ENCODE measurements at places on chromosomes 3 and 15. TPM values are rescaled to one million over a fixed set of nuclear protein-coding genes. Genes with fewer than 3 reads are reported as not detected.

The PRRT3 gene
- 10.2 TPM for total RNA-seq

The ZCWPW2 gene
- 0.64 TPM for total RNA-seq

The CDCP1 gene
- total RNA-seq = 0.36 TPM

The FBXL22 gene
- 1.5 TPM for total RNA-seq

The ZKSCAN7 gene
- 2.7 TPM for total RNA-seq

The TPRG1 gene
- total RNA-seq = 8.2 TPM

DNA sequence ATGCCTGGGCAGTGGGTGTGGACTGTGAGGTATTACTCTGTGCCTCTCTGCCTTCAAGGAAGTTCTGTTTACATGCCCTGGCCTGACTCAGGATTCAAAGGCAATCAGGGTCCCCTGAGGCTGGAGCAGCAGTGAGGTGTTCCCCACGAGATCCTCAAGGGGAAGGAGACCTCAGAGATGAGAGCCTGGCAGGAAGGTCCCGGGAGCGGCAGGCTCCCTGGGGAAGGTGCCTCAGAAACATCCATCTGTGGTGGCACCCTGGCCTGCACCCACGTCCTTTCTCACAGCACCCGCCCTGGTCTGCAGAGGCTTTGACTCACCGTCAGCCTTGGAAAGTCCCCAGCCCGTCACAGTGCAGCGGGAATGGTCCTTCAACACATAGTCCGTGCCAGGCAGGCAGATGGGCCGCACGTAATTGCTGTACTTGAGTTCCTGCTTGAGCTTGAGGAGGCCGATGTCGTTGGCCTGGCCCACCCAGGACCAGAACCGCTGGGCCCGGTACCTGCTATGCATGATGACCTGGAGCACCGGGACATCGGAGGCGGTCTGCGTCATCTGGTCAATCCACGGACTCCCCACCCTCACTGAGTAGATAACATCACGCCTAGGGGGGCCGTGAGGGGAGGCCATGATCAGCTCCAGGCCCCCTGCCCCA, 3.6 kb downstream of the PRSS50 start:
- H3K27me3 ChIP-seq = peaks cover 16% of the 10 kb centered on the region

GRCh38 chr3:23739536-23739935, 66.2 kb upstream of the UBE2E1 start:
- H3K4me1 ChIP-seq = no peaks in the 10 kb centered on the region
- H3K36me3 ChIP-seq = no peaks in the 10 kb centered on the region
- no peak overlapping the region for H3K27ac ChIP-seq
- no peak for DNase-seq
- H3K4me3 ChIP-seq = no peak overlapping the region

- H3K27ac ChIP-seq = no peak overlapping the region
- no peak overlapping the region for H3K4me3 ChIP-seq
- H3K36me3 ChIP-seq = no peaks in the 10 kb centered on the region
These were observed 61.7 kb downstream of the FMN1 start for GRCh38 chr15:33132722-33133345.

- H3K4me1 ChIP-seq = no peaks in the 10 kb centered on the region
- no peaks in the 10 kb centered on the region for H3K27me3 ChIP-seq
- no peaks in the 10 kb centered on the region for H3K36me3 ChIP-seq
- H3K4me3 ChIP-seq = no peak overlapping the region
- no peak for DNase-seq
- H3K27ac ChIP-seq = no peak overlapping the region
These were observed 252.9 kb upstream of the SOX2 start for GRCh38 chr3:181458857-181459256.

- no peaks in the 10 kb centered on the region for H3K4me1 ChIP-seq
- no peaks in the 10 kb centered on the region for H3K36me3 ChIP-seq
- no peak for DNase-seq
- H3K4me3 ChIP-seq = no peak overlapping the region
- no peaks in the 10 kb centered on the region for H3K27me3 ChIP-seq
These were observed 119.8 kb downstream of the PDCD6IP start for GRCh38 chr3:33918126-33918756.

DNA sequence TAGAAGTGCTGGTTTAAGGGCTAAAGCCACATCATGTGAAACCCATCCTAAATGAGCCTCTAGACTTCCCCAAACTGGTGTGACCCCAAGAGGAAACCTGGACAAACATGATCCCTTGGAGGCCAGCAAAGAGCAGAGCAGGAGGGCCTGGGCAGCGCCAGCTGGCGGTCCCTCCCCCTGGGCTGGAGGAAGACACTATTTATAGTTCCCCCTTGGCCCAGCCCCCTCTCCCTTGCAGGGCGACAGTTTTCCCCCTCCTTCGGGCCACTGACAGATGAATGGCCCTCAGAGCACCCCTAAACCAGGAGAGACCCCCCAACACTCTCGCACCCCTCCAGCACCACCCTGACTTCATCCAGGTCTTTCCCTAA, 2.9 kb downstream of the UCN2 start:
- no peak for DNase-seq
- H3K4me3 ChIP-seq = no peak overlapping the region
- H3K27ac ChIP-seq = no peak overlapping the region
- H3K4me1 ChIP-seq = no peaks in the 10 kb centered on the region
- peaks cover 11% of the 10 kb centered on the region for H3K27me3 ChIP-seq

DNA sequence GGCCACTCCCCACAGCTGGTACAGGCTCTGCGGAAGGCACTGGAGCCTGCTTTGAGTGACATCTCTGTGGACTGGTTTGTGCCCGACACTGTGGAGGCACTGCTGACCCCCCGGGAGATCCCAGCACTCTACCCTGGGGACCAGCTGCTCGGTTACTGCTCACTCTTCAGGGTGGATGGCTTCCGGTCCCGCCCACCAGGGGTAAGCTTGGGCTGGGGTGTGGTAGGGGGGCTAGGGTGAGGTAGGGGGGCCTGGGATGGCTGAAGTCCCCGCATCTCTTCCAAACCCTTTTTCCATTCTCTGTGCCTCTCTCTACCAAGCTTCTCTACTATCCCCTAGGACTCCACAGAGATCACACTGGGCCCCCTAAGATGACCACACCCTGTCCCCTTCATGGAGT, 7.8 kb downstream of the VWA5B2 start:
- H3K27me3 ChIP-seq = peaks cover 28% of the 10 kb centered on the region
- no peak for DNase-seq
- H3K27ac ChIP-seq = no peak overlapping the region
- no peaks in the 10 kb centered on the region for H3K36me3 ChIP-seq

- peaks cover 18% of the 10 kb centered on the region for H3K4me1 ChIP-seq
- peak overlapping the region; percentile 99 for H3K4me3 ChIP-seq
- H3K36me3 ChIP-seq = peaks cover 5% of the 10 kb centered on the region
- H3K27ac ChIP-seq = peak overlapping the region; percentile 76
- no peaks in the 10 kb centered on the region for H3K27me3 ChIP-seq
- no peak for DNase-seq
These were observed 653 bp upstream of the MFSD1 start for GRCh38 chr3:158801201-158801600.

DNA sequence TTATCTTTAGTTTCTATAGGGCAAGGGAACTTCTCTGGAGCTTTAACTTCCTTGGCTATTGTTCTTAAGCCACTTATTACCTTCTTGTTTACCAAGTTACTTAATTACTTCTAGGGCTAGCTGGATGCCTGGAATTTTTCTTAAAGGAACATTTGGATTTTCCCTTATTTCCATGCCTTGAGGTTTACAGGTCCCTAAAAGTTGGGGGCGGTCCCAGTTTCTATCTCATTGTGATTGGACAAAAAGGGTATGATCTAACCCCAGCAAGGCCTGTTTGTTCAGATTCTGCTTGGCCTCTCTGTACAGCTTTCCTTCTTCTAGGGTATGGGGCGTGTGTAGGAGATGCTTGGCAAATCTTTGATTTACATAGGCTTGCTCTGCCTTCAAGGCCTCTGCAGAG, 17.4 kb downstream of the PDHB start:
- no peaks in the 10 kb centered on the region for H3K4me1 ChIP-seq
- no peak overlapping the region for H3K4me3 ChIP-seq
- H3K27ac ChIP-seq = no peak overlapping the region

GRCh38 chr3:8320711-8321458, 180.7 kb upstream of the LMCD1 start:
- H3K27me3 ChIP-seq = no peaks in the 10 kb centered on the region
- H3K36me3 ChIP-seq = no peaks in the 10 kb centered on the region
- no peak for DNase-seq

DNA sequence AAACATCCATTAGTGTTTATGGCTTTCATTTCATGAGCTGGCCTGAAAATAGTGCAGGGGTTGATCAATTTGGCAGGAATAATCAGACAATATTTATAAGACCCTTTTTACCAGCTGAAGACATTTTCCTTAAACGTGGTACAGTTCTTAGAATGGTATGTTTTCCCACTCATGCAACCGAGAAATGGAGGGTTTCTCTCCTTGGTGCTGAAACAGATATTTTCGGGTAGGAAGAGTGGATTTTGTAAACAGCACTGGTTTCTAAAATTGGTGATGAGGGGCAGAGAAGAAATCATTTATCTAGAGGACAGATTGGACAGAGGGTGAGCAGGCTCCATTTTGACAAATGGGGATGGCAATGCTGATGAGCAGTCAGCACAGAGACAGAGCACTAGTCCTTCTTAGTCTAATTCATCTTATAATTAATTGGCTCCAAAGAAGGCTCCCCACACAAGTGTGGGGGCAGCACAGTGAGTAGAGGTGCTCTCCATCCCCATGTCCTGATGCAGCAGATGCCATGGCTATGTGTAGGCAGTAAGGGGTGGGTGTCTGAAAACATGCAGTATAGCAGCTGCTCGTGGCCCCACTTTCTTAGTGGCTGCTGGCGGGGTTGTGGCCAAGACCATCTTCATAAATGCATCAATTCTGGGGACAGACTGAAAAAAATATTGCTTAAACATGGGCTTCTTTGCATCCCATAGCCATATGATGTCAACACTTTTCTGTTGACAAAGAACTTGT, 18.1 kb upstream of the SLC7A14 start:
- no peak overlapping the region for H3K4me3 ChIP-seq
- H3K4me1 ChIP-seq = no peaks in the 10 kb centered on the region
- DNase-seq = no peak
- H3K27ac ChIP-seq = no peak overlapping the region
- peaks cover 5% of the 10 kb centered on the region for H3K27me3 ChIP-seq

- no peak overlapping the region for H3K4me3 ChIP-seq
- DNase-seq = peak; percentile 29
- H3K36me3 ChIP-seq = peaks cover 7% of the 10 kb centered on the region
- peaks cover 4% of the 10 kb centered on the region for H3K4me1 ChIP-seq
These were observed 7.8 kb downstream of the EIF1B start for GRCh38 chr3:40317061-40317855.

GRCh38 chr3:183490653-183491052, 62.2 kb upstream of the MCF2L2 start:
- no peak for DNase-seq
- H3K27me3 ChIP-seq = no peaks in the 10 kb centered on the region
- no peak overlapping the region for H3K4me3 ChIP-seq

DNA sequence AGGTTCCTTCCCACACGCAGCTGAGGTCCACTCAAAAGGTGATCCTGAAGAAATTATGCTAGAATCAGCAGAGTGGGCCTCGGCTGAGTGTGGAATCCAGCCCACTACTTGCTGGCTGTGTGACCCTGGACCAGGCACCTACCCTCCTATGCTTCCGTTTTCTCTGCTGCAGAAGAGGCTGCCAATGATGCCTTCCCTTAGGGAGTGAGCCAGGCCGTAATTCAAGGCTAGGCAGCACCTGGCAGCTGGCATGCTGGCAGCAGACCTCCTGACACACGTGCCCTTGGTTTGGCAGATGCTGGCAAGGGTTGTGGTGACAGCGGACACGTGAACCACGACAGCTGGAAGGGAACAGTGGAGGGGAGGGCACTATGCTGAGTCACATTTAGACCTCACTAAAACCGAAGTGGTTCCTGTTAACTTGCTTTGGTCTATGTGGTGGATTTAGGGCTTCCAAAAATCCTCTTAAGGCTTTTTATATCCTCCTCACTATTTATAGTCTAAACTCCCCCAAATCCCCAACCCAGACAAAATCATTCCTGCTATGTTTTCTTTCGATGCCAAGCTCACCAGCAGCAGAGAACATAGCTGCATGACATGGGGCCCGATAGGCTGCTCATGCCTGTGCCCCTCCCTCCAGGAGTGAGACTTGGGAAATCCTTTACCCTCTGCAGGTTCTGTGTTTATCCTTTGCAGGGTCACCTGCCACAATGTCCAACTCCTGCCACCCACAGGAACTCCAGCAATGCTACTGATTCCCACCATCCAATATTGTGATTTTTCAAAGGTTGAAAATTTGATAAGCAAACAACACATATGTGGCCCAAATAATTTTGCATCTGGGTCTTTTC, 10.6 kb upstream of the PCSK6 start:
- H3K36me3 ChIP-seq = no peaks in the 10 kb centered on the region
- DNase-seq = no peak
- H3K27ac ChIP-seq = no peak overlapping the region

- no peaks in the 10 kb centered on the region for H3K36me3 ChIP-seq
- peaks cover 21% of the 10 kb centered on the region for H3K27me3 ChIP-seq
- no peaks in the 10 kb centered on the region for H3K4me1 ChIP-seq
- no peak overlapping the region for H3K4me3 ChIP-seq
- no peak overlapping the region for H3K27ac ChIP-seq
These were observed 1.0 kb upstream of the MYL3 start for GRCh38 chr3:46864061-46864881.

- H3K4me1 ChIP-seq = peaks cover 38% of the 10 kb centered on the region
- peaks cover 14% of the 10 kb centered on the region for H3K36me3 ChIP-seq
- no peak for DNase-seq
- no peaks in the 10 kb centered on the region for H3K27me3 ChIP-seq
- H3K4me3 ChIP-seq = no peak overlapping the region
- no peak overlapping the region for H3K27ac ChIP-seq
These were observed 9.5 kb downstream of the TADA3 start for GRCh38 chr3:9782770-9783169.

- peaks cover 40% of the 10 kb centered on the region for H3K4me1 ChIP-seq
- peak overlapping the region; percentile 82 for H3K27ac ChIP-seq
- H3K36me3 ChIP-seq = no peaks in the 10 kb centered on the region
These were observed 2.1 kb downstream of the PDE8A start for GRCh38 chr15:84983711-84984110.

DNA sequence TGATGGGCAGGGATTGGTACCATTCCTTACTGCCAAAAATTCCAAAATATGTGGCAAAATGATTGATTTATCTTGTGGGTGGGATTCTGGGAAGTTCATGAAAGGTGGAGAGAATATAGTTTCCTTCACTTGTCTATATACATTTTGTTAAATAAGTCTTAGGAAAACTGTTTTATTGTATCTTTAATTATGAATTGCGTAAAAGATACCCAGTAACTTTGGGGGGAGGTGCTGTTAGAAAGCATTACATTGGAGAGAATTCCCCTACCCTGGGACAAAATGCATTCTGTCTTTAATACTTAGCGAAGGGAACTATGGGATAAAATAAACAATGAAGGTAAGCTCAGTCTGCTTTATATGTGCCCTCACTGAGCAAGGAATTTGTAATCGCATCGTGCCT, 4.6 kb downstream of the SETD5 start:
- no peak overlapping the region for H3K27ac ChIP-seq
- H3K27me3 ChIP-seq = no peaks in the 10 kb centered on the region
- H3K4me1 ChIP-seq = peaks cover 36% of the 10 kb centered on the region
- DNase-seq = no peak

All from T-cell (primary cell).